ENCODE measurements at places on chromosomes 12 and 14.

DNA sequence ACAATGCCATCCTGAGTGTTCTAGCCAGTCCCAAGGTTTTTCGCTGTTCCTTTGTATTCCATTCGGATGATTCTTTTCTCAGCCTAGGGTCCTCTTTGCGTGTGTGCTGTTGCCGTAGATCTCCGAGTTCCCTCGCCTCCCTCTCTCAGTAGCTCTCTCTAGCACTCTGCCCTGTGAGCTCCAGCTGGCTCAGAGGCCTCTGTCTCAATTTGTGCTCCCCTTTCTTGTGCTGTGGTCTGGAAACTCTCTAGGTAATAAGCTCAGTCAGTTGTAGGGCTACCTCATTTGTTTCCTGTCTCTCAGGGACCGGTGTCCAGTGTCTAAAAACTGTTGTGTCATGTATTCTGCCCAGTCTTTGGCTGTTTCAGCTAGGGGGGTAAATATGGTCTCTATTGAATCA lies 179.3 kb downstream of the PCNX1 start:
- DNase-seq: no peak

GRCh38 chr12:53624458-53624857 lies 1.7 kb downstream of the ATF7 start:
- DNase-seq: no peak

DNA sequence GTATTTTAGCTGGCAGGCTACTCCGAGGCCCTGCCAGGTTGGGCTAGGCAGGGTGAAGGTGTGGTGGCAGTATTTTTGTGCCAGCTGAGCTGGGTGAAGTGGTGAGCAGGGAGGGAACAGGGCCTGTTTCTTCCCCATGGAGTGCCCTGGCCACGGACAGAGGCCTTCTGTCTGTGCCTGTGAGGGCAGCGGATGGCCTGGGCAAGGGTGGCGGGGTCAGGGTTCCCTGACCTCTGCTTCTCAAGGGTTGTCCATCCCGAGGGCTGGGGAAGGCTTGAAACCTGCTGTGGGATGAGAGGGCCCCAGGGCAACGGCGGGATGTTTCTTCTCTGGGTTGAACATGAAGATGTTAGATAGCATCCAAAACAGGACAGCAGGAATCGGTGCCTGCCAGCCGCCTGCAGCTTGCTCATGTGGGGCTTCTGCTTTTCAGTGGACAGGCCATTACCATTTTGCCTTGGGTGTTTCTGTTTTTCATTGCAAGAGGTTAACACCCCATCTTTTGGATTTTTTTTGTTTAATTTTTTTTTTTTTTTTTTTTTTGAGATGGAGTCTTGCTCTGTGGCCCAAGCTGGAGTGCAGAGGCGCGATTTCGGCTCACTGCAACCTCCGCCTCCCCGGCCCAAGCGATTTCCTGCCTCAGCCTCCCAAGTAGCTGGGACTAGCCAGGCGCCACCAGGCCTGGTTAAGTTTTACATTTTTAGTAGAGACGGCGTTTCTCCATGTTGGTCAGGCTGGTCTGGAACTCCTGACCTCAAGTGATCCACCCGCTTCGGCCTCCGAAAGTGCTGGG lies 3.3 kb downstream of the MTA1 start:
- no peak for DNase-seq

GRCh38 chr12:69150796-69151127 lies 88.6 kb upstream of the CPSF6 start:
- no peak for DNase-seq

GRCh38 chr14:85444635-85445034 lies 85.3 kb upstream of the FLRT2 start:
- no peak for DNase-seq

DNA sequence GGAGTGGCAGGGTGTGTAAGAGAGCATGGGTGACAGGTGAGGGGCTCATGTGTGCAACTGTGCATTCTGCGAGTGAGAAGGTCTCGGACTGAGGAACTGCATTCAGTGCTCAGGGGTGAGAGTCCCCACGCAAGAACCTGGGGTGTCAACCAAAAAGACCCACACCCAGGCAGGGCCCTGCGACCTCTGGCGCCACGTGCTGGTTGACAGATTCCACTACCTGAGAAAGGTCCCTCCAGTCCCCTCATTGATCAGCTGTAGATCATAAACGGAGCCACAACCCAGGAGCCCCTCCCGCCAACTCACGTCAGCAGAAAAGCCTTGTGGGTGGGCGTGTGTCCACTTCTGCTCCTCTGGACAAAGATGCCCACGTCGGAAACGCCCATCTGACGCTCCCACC lies 98.7 kb downstream of the ASCL4 start:
- DNase-seq: no peak

DNA sequence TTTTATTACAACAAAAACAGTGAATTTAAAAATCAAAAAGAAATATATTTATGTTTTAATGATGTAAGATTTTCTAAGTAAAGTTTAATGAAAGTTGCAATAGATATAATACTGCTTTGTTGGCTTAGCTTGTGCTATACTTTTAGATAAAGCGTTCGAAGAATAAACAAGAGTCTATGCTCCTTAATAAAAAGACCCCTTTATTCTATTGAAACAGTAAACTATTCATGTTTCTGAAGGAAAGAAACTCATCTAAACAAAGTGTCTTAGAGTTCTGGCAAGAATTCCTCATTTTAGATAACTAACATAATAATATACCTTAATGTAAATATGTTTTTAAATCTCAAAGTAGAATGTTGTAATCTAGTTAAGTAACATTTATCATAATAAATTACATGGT lies 179.0 kb downstream of the RASSF9 start:
- DNase-seq: no peak

DNA sequence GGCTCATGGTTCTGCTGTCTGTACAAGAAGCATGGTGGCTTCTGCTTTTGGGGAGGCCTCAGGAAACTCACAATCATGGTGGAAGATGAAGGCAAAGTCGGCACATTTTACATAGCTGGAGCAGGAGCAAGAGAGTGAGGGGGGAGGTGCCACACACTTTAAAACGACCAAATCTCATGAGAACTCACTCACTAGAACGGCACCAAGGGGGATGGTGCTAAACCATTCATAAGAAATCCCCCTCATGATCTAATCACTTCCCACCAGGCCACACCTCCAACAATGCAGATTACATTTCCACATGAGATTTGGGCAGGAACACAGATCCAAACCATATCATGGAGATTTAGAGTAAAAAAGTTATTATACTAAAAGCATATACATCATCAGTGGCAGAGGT lies 13.6 kb upstream of the LEMD3 start:
- DNase-seq: no peak

GRCh38 chr14:103688441-103688840 lies 26.8 kb downstream of the XRCC3 start:
- DNase-seq: no peak

GRCh38 chr12:712172-712863 lies 40.1 kb upstream of the WNK1 start:
- DNase-seq: no peak

- DNase-seq: peak; percentile 26
Measured at GRCh38 chr14:95774265-95775160, 60.6 kb upstream of the TCL1A start.

DNA sequence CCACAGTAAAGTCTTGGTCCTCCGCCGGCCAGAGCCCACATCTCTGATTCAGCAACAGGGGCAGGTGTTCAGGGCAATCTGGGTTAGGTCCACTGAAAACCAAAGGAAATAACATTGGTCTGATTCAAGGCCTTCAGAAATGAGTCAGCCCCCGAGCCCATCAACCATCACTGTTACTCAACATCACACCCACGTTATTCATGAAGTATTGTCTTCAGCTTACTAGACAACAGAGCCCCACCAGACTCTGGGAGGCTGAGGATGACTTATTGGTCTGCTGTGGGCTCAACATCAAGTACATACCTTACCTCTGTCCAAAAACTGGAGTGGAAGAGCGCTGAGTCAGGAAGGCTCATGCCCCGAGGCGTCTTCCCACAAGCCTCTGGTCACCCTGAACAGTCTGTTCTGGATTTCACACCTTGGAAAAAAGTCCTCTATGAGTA lies 97.5 kb downstream of the ZFP36L1 start:
- DNase-seq: peak; percentile 85

DNA sequence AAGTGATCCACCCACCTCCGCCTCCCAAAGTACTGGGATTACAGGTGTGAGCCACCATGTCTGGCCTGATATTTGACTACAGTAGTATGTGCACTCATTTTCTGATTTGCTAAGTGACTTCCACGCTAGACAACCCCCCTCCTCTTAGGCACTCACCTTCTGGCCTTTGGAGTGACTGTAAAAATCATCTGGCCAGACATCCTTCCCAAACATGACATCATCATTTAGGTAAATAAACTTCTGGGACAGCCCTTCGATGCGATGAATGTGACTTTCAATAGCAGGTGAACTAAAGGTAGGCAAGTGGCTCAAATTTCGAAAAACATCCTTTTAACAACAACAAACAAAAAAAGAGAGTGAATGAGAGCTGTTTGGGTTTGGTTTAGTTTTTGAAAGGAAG lies 30.6 kb upstream of the SYCP3 start:
- no peak for DNase-seq

GRCh38 chr12:120979862-120980696 lies 1.7 kb downstream of the HNF1A start:
- no peak for DNase-seq

- no peak for DNase-seq
Measured at GRCh38 chr14:104427131-104427851, 152.3 kb upstream of the C14orf180 start.

GRCh38 chr12:52598966-52599365 lies 2.3 kb downstream of the KRT72 start:
- no peak for DNase-seq
